ENCODE measurements at places on chromosomes 16 and 17.

- DNase-seq, result no peak
These were observed 30.8 kb downstream of the GINS2 start for GRCh38 chr16:85657996-85658395.

- DNase-seq, result no peak
These were observed 11.5 kb upstream of the HAS3 start for GRCh38 chr16:69093974-69094373.

DNA sequence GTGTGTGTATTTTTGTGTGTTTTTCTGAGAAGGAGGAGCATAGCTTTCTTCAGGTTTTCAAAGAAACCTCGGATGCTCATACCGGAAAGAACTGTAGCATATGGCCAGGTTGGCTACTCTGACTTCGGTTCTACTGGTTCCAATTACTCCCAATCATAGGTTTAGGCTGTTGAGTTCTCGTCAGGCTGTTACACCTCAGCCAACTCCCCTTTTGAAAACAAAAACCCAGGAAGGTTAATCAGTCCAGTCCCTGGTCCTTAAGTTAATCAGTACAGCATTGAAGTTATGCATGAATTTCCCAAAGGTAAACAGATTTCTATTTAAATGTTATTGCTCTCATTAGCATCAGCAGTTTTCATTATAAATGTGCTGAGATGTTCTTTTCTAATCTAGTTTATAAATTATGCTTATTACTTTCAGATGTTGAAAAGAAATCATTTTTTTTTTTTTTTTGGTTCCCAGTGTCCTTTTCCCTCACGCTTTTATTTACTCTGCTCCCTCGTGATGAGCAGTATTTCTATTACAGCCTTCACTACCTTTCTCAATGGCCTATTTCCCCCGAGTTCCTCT, 111.0 kb downstream of the NPIPB5 start:
- DNase-seq, result no peak

DNA sequence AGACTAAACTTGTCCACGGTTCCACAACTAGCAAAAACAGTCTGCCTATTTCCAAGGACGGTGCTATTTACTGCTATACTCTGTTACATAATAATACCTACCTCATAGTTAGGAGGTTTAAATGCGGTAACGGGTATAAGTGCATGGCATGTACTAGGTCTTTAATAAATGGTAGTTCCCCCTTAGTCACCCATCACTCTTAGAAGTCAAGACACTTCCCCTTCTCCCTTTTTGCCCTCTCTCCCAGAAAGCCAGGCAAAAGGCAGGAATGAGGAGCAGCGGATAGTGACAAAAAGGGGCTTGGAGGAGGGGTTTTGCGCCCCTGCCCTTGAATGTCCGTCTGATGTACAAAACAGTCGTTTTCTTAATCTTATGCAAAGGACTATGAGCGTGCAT, 1.1 kb upstream of the LSM12 start:
- no peak for DNase-seq

DNA sequence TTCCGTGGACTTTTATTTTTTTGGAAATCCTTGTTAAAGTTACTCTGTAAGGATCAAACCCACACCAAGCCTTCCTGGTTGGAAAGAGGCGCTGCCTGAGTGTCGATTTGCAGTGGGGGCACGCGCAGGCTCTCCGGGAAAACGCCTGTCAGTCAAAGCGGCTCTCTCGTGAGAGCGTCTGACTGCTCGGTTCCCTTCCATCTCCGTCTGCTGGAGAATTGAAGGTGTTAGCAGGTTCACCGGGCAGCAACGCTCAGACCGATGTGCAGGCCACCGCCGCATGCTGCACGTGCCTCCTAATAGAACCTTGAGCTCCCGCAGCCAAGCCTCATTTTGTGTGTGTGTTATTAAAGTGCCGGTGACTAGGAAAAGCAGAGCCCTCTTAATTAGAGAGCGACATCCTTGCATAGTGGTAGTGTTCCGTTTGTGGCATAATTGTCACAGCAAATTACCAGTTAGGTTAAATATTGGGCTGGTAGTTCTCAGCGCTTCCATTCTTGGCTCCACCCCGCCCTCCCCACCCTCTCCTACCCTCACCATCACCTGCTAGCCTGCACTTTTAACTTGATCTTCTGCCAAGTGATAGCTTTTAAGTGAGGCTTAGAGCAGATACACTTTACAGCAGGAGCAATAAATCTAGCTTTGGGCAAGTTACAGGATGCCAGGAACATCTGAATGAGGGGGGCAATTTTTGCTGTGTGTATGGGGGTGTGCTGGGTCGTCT, 75.5 kb downstream of the RPA1 start:
- DNase-seq, result no peak

DNA sequence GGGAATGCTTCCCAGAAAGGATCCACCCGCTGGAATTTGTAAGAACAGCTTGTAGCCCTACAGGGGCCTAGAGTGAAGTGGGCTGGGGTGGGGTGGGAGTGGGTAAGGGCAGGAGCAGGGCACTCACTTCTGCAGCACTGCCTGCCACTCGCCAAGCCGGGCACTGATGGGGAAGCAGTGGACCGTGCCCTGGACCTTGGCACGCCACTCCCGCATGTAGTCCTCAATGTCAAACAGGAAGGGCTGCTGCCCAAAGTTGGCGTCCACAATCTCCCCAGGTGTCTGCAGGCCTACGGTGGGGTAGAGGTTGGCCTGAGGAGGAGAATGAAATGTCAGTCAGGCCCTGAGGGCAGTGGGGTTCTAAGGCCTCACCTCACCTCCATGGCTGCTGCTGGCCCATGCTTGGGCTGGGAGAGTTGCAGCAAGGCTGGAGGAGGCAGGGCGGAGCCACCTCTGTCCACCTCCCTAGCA, 15.7 kb upstream of the GFOD2 start:
- no peak for DNase-seq

DNA sequence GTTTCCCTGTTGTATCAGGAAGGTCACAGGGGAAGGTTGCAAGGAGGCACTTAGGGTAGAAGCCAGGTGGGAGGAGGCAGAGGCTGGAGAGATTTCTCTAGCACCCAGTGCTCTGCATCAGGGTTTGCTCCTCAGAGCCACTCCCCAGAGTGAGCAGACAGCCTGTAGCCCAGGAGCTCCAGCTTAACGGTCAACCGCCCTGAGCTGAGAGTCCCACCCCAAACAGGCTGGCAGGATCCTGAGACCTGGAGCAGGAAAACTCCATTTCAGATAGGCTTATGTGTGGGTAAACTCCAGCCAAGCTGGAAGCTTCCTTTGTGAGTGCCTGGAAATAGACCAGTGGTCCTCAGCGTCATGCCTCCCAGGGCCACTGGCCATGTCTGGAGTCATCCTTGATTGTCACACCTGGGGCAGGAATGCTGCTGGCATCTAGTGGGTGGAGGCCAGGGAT, 37.9 kb downstream of the MPRIP start:
- no peak for DNase-seq

DNA sequence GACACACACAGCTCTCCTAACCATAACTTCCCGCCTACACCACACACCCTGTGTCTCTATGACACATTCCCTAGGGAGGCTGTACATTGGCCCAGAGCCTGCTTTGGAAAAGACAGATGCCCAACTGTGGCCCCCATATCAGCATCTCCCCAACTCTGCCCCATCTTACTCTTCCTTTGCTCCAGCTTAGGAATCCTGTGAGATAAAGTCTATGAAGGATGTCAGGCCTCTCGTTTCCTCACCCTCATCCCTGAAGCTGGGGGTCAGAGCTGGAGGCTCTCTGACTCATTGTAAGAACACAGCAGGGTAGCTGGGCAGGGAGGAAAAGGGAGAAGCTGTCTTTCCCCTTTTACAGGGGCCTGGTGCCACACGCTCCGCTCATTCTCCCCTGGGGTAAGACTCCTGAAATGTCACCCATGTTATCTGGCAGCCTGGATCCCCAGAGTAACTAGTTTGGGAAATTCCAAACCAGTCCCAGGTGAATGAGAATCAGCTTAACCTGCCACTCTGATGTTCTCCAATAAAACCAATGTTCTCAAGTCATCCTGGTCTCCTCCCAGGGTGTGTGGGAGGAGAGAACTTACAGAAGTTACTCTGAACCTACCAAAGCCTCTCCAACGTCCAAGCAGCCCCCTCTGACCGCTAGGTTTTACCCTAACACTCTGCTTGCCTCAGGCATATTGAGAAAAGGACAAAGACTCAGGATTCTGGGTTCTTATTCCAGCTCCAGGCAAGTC, 2.8 kb downstream of the RAPGEFL1 start:
- no peak for DNase-seq

- no peak for DNase-seq
These were observed 95.1 kb downstream of the XYLT1 start for GRCh38 chr16:17375461-17376304.

DNA sequence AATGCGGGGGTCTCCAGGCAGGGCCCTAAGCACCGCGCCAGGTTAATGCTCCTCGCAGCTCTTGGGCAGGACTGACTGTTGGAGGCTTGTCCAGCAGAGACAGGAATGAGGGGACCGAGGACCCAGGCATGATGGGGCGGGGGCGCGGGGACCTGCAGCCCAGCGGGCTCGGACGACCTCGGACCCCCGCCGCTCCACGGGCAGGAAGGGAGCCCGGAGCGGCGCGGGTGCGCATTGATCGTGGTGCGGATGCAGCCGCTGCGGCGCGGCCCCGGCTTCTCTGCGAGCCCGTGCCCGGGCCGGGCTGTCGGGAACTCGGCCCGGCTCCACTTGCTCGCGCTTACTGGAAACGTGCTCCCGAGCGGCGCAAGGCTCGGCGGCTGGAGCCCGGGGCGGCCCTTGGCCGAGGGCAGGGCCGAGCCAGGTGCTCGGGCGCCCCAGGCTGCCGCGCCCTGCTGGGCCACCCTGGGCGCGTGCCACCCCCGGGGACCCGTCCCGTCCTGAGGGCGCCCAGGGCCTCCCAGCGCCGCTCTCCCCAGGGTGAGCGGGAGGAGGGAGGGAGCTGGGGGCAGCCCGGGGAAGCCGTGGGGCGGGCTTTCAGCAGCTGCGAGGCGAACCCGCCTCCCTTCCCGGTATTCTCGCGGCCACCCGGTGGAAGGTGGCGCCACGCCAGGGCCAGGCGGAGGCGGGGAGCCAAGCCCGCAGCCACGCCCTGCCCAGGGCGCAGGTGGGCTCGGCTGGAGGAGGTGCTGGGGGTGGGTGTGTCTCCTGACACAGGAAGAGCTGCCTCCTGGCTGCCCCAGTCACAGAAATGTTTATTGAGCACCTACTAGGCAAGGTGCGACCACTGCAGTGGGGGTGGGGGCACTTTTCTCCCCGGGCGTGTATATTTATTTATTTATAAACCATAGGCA, 45.9 kb downstream of the SOCS3 start:
- no peak for DNase-seq

GRCh38 chr17:29588562-29589411, 661 bp downstream of the GIT1 start:
- no peak for DNase-seq

- no peak for DNase-seq
These were observed 7.3 kb upstream of the DDX52 start for GRCh38 chr17:37650419-37651003.

- no peak for DNase-seq
These were observed 10.0 kb downstream of the ALDH3A1 start for GRCh38 chr17:19738073-19738449.

DNA sequence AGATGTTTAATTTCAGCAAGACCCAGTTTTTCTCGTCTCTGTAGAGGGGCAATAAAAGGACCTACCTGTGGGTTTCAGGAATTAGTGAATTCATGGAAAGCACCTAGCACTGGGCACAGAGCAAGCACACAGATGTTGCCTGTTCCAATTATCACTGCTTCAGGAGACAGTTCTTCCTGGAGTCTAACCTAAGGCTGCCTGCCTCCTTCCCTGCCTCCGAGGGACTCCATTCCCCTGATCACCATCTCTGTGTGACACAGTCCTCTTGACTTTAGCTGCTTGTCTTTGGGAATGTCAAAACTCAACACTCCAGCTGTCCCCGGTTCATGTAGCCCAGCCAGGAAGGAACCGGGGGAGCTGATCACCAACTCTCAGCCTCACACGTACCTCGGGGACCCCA, 474.9 kb downstream of the SLC39A11 start:
- DNase-seq, result no peak

DNA sequence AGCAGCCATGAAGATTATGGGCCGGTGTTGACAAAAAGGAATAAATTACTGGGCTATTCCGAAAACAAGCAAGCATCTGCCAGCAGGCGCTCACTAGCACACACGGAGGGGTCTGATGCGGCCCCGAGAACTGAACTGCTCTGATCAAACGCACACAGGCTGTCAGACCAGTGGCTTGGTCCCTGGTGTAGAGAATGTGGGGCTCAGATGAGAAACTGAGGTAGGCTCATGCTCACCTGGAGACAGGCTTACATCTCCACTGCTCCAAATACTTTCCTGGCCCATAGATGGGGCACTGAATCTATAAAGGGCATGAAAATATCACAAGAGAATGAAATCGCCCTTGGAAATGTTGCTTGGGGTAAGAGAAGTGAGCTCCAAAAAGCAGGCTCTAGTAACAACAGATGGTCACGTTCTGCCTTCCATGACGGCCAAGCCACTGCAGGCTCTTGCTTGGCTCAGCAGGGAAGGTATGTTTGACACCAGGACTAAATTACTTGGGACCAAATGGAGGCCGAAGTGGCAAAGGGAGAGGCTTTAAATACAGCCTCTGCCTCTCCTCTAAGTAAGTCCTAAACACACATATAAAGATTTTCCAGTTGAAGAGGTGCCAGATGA, 5.4 kb downstream of the ABR start:
- no peak for DNase-seq

- DNase-seq, result peak; percentile 24
These were observed 5.3 kb upstream of the WDR24 start for GRCh38 chr16:695355-696089.

DNA sequence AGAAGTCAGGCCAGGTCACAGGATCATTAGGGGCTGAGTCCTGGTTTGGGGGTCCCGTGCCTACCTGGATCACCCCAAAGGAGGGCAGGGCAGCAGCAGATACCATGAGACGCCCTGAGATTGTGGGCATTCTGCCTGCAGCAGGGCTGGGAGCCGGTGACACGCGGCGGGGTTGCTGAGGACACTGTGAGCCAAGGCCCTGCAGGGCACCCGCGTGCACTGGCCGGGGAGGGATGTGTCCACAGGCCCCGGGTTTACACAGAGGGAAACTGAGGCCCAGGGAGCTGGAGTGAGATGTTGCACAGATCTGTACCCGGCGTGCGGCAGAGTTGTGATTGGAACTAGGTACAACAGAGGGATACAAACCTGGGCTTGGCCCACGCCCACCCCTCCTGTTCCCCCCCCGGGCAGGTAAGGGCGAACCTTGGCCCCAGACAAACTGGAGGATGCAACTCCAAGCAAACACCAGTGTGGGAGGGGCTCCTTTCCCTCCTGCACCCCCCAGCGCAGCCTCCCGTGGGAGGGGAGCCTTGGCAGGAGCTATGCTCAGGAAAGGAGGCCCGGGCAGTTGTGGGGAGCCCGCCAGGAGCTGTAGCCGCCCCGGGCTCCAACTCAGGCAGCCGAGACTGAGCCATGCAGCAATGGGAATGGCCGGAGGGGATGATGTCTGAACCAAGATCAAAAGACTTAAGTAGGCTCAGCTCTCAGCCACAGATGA, 91.3 kb downstream of the ENGASE start:
- no peak for DNase-seq
